ENCODE measurements at places on chromosomes 2 and 18.

GRCh38 chr18:49563130-49563540 is 1.3 kb downstream of the LIPG start:
- no peak for DNase-seq

DNA sequence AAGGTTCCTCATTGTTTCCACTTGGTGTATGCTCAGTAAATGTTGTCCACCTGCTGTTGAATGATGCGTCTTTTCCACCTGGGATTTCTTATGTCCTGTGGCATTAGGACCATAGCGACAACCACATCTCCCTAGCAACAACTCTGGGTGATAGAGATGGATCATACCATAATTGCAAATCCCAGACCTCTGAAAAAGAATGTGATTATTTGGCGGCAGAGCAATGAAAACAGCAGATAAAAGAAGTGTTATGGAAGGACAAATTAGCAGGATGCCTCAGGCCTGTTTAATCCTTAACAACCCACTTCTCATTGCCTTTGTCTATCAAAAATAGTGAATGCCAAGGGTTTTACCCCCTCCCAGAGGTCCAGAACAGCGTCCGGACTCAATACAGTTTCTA is 278.9 kb downstream of the TSN start:
- no peak for DNase-seq

DNA sequence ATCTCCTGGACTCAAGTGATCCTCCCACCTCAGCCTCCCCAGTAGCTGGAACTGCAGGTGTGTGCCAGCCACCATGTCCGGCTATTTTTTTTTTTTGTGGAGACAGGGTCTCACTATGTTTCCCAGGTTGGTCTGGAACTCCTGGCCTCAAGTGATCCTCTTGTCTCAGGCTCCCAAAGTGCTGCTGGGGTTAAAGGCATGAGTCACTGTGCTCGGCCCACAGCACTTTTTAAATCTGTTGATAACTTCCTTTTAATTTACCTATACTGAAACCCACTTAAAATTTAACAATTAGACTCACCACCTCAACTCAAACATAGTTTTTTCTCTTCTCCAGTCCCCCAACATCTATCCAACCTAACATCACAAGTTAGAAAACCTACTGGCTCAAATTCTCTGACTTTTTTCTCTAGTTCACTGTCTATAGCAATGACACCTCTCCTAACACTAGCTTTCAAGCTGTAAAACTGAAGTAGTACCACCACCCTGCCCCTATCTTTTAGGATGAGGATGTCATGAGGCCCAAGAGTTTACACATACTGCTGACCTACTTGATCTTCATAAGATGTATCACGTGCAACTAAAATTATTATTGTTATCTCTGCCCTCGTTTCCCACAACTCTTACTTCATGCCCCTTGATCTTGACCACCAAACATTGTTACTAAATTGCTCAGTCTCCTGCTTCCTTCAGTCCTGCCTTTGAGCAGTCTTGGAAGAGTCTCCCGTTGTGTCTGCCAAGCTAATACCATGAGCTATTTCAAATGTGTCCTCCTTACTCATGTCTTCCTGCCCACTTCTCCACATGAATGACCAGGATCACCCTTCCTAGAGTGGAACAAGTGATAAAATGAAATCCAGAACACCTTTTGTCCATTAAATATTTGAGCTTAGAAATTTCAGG is 142.3 kb upstream of the ZFP36L2 start:
- no peak for DNase-seq

GRCh38 chr18:60662491-60662890 is 289.9 kb upstream of the MC4R start:
- DNase-seq = no peak

- no peak for DNase-seq
Observed at GRCh38 chr2:207901401-207901800, 123.9 kb downstream of the PLEKHM3 start.
